CD14-positive monocyte (primary cell): ENCODE measurements at places on chromosomes 3 and 15. TPM values are rescaled to one million over a fixed set of nuclear protein-coding genes. Genes with fewer than 3 reads are reported as not detected.

GRCh38 chr15:79380755-79381497, 51.2 kb upstream of the MINAR1 start:
- DNase-seq = peak; percentile 52

DNA sequence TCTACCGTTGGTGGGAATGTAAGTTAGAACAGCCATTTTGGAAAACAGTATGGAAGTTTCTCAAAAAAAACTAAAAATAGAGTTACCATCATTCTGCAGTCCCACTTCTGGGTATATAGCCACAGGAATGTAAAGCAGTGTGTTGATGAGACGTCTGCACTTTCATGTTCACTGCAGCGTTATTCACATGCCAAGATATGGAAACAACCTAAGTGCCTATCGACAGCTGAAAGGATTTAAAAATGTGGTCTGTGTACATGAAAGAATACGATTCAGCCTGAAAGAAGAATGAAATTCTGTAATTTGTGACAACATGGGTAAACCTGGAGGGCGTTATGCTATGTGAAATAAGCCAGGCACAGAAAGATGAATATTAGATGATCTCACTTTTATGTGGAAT, 157.7 kb downstream of the THSD4 start:
- no peak for DNase-seq

- no peak for DNase-seq
Measured at GRCh38 chr3:186997061-186997460, 66.7 kb downstream of the ST6GAL1 start.

The GRM2 gene
- not detected for polyA plus RNA-seq

DNA sequence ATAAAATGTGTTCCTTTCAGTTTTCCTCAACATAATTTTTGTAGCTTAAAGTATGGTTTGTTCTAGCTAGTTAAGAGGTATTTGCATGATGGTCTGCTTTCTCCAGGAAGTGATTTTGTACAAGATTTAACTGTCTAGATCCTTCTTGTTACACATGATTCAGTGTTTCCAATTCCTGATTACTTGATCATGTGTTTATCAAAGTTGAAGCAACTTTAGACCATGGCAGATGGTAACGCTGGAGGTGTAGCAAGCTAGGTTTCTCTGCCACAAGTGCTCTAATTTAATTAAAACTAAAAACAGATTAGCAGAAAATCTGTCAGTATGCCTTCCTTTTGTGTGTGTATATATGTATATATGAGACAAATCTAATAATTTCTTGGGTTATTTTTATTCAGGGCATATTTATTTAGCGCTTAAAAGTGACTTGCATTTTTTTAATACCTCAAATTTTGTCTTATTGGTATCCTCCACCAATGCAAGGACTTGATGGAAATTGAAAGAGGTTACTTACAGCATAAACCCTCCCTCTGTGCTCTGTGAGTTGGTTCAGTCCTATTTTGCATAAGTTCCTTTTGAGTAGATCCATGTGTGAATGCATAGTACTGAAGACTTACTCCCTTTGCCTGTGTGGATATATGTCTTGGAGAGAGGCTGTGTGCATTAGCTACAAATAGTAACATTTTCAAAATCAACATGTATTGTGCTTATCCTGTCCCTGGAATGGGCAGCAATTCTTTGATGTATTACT, 157.3 kb upstream of the CGNL1 start:
- DNase-seq = no peak

The RTP3 gene
- polyA plus RNA-seq = not detected in 2 replicates

- no peak for DNase-seq
Measured at GRCh38 chr15:37053166-37053565, 47.2 kb downstream of the MEIS2 start.
